ENCODE measurements at places on chromosomes 7 and 10.

- no peak for DNase-seq
Observed at GRCh38 chr7:115135769-115136410, 214.0 kb downstream of the MDFIC start.

DNA sequence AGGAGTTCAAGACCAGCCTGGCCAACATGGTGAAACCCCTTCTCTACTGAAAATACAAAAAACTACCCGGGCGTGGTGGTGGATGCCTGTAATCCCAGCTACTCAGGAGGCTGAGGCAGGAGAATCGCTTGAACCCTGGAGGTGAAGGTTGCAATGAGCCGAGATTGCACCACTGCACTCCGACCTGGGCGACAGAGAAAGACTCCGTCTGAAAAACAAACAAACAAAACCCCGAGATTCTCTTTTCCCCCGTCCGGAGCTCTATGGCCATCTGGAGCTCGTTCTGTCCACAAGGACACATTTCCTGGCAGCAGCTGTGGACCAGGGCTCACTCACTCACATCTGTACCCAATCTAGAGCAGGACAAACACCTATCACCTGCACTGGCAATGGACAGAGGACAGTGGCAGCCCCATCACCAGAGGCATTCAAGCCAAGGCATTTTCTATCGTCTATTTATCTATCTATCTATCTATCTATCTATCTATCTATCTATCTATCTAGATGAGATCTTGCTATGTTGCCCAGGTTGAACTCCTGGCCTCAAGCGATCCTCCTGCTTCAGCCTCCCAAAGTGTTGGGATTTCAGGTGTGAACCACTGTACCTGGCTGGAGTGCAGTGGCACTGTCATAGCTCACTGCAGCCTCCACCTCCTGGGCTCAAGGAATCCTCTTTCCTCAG is 167.1 kb upstream of the TNRC18 start:
- no peak for DNase-seq

GRCh38 chr10:92087750-92088395 is 164.3 kb downstream of the BTAF1 start:
- DNase-seq = peak; percentile 21

- DNase-seq = no peak
Observed at GRCh38 chr7:138515001-138515528, 55.0 kb downstream of the TRIM24 start.
